ENCODE measurements at places on chromosomes 5 and 9.

GRCh38 chr5:97797994-97798451, 615.0 kb upstream of the RIOK2 start:
- no peak for DNase-seq

- no peak for DNase-seq
Observed at GRCh38 chr9:89588271-89588879, 16.4 kb upstream of the GADD45G start.

- DNase-seq, result no peak
Observed at GRCh38 chr5:133863857-133864585, 104.4 kb downstream of the C5orf15 start.

GRCh38 chr9:15725953-15726352, 173.1 kb downstream of the CCDC171 start:
- DNase-seq, result no peak

All from stimulated activated CD4-positive, alpha-beta T cell treated with anti-CD3 and anti-CD28 coated beads, Interleukin-4, amount 100 ng/mL, for 1 hour (primary cell).